ENCODE measurements at places on chromosomes 12 and 14.

- DNase-seq: no peak
Measured at GRCh38 chr12:22415342-22416309, 81.1 kb upstream of the ST8SIA1 start.

GRCh38 chr14:31902002-31902401, 175.1 kb upstream of the ARHGAP5 start:
- no peak for DNase-seq

- no peak for DNase-seq
Measured at GRCh38 chr14:104322531-104323366, 184.4 kb downstream of the KIF26A start.

DNA sequence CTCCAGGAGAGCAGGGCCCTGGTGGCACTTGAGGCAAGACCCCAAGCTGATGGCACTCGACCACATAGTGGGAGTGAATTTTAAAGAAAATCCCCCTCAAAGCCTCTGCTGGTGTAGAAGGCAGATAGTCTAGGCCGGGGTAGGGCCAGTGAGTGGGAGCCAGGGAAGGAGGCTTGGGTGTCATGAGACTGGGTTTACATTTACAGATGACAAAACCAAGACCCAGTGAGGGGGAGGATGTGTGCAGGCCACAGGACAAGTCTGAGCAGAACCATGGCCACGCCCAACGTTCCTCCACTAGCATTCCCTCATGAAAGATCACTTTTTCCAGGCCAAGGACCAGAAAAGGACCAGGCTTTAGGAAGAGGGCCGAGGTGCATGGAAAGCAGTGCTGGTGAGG, 42.0 kb downstream of the EVL start:
- no peak for DNase-seq

DNA sequence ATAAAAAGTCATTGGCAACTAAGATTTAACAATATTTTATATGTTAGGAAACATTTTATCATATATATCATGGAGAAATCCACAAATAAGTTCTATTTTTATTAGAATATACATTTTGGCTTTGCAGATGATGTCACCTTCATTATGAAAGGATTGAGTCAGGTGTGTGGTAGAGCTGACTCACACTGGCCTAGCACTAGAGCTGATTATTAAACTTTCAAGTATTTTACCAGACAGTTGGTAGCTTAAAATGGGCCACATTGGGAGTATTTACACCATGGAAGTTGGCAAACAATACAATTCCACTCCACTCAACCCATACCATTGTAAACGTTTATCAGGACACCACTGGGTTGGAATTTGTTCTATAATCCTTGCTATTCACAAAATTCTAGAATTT, 1036.6 kb downstream of the TRHDE start:
- DNase-seq: no peak

DNA sequence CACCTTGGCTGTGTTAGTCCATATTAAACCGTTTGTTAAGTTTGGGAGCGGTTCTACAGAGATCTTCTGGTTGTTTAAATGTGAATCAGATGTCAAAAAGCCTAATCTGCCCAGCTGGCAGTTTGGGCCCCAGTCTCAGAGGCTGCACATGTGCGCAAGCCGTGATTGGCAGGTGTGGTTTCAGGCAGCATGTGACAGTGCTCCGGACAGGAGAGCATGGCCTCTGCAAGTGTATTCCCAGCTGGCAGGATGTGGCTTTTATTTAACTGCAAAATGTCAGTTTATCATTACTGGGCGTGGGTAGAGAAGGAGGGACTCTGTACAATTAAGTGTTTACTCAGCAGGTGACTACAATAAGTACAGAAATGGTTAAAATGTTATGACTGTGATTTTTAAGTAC, 77.5 kb downstream of the PELI2 start:
- DNase-seq: no peak

DNA sequence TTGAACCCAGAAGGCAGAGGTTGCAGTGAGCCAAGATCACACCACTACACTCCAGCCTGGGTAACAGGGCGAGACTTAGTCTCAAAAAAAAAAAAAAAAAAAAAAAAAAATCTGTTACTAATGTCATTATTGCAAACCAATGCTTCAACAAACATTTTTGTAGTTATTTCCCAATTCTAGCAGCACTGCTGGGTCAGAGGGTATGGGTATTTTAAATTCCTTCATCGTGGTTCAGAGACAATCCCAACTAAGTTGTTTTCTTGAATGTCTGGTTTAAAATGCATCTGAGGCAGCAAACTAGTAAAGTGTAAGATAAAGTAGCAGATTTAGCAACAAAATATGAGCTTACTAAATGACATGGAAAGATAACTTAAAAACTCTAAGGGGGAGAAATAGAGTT, 65.6 kb downstream of the FERMT2 start:
- DNase-seq: no peak

DNA sequence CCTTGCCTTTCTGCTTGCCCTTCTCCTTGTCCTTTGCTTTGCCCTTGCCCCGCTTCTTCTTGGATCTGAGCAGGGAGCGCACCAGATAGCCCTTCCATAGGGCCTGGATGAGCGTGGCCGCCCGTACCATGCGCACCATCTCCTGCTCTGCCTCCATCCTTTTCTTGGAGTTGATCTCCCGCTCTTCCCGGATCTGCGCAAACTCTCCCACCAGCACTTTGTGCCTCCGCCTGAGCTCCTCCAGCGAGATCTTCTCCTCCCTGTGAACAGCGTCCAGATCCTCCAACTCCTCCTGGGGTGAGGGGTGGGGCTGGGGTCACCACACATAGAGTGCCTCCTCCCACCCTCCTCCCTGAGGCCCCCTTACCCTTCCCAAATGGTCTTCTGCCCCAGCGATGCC, 10.1 kb downstream of the RITA1 start:
- DNase-seq: no peak

- DNase-seq: no peak
Measured at GRCh38 chr12:109910969-109911348, 10.9 kb downstream of the TCHP start.

DNA sequence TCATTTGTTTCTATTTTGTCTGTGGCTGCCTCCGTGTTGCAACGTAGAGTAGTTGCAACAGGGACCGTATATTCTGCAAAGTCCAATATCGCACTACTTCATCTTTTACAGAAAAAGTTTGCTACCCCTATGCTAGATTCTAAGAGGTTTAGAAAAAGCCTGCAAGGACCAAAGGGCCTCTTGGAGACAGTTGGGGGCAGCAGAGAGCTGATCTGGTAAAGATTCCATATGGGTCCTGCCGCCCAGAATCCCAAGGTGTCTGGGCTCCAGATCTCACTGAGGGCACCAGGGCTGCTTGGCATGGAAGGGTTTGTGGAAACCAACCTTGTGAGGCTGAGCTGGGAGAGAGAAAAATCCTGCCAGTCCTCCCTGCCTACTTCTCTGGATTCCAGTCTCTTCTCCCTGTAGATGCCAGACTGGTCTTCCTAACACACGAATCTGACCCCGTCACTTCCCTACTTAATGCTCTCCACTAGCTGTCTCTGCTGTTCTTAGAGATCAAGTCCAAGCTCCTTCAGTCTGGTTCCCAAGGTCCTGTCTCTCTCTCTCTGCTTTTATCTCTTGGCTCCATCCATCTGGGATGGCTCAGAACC, 74.6 kb downstream of the GLRX5 start:
- no peak for DNase-seq

DNA sequence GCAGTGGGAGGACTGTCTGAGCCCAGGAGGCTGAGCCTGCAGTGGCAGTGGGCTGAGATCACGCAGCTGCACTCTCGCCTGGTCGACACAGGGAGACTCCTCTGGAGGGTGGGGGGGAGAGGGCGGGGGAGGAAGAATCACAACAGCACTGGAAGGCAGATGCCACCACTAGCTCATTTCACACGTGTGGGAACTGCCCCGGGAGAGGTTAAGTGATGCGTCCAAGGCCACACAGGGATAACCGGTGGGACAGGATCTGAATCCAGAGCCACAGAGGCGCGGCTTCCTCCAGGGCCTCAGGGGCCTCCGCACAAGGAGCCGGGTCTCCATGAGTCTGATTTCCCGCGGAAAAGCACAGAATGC, 20.8 kb downstream of the STX2 start:
- no peak for DNase-seq

DNA sequence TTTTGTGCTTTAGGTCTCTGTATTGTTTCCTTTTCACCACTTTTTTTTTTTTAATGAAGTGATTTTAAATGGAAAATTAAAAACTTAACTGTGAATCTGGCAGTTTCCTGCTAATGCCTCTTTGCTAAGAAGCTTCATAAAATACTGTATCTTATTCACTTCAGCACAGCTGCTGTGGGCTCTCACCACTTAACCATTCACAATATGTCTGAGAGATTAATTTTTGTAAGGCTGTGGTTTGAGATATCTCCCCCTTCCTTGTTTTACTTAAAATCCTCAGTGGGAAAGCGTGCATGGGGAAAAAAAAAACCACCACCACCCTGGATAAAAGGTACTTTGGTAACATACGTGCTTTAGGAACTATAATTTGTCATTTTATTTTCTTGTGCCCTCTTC, 115.9 kb downstream of the ETV6 start:
- DNase-seq: no peak

DNA sequence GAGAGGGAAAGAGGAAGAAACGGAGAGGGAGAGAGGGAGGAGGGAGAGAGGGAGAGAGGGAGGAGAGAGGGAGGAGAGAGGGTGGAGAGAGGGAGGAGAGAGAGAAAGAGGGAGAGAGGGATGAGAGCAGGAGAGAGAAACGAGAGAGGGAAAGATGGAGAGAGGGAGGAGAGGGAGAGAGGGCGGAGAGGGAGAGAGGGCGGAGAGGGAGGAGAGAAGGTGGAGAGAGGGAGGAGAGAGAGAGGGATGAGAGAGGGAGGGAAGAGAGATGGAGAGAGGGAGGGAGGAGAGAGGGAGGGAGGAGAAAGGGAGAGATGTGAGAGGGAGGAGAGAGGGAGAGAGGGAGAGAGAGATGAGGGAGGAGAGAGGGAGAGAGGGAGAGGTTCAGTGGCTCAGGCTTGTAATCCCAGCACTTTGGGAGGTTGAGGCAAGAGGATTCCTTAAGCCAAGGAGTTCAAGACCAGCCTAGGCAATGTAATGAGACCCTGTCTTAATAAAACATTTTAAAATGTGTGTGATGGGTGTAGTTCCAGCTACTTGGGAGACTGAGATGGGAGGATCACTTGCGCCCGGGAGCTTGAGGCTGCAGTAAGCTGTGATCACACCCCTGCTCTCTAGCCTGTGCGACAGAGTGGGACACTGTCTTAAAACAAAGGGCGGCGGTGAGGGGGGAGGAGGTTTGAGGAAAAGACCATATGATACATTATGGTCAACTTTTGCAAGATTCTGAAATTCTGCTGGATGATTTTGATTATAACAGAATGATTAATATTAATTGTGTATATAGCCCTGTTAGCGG, 21.3 kb upstream of the SNRPF start:
- no peak for DNase-seq

Measured in psoas muscle (tissue), 8 donors.